SJSA1 (cell line): ENCODE measurements at places on chromosomes 1 and 21. TPM values are rescaled to one million over a fixed set of nuclear protein-coding genes. Genes with fewer than 3 reads are reported as not detected.

GRCh38 chr1:145918144-145918991 is at the start of gene PEX11B:
TSS of gene PEX11B (minus strand) at chr1:145918717. CDS start at chr1:145918688, 29 bp downstream.
- peak; percentile 90 for DNase-seq

DNA sequence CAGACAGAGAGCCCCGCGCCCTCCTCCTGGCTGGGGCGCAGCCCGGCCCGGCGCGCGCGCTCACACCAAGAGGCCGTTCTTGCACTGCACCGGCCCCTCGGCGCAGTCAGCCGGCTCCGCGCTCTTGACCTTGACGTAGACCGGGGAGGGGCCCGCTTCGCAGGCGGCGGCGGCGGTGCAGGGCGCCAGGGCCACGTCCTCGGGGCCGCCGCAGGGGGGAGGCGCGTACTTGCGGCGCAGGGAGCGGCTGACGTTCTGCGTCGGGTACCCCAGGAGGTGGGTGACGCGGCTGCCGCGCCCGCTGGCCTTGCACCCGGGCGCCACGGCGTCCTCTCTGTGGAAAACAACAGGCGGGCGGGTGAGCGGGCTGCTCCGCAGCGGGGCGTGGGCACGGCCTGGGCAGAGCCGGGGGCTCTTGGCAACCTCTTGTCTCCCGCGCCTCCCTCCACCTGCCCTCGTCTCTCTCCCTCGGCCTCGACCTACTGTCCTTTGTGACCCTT is 7.7 kb downstream of the VSIG8 start:
- peak; percentile 81 for DNase-seq

DNA sequence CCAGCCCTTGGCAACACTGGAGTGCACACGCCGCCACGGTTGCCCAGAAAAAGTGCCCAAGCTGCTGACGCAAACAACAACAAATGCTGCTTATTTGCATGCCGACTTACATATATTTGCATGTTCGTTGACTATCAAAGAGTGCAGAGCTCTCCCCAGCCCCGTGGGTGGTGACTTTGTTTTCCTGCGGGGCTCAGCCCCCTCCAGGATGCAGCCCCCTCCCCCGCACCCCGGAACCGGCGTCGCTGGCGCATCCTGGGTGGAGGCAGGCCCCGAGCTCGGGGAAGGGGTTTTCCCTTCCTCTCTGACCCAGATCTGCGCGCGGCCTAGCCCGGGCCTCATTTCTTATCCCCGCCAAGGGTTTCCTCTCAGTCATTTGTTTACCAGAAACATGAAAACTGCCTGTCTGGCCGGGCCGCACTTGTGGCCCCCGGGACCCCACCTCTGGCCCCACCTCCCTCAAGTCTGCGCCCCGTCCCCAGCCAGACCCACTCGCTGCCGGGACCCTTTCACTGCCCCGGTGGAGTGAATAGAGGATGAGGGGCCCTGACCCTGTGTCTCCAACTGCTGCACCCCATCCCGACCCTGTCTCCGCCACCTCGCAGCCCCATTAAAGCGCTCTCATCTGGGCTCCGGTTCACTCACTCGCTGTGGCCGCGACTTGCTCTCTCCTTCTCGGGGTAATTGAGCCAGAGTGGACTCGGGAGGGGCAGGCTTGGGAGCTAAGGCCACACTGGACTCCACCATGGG is 5.5 kb downstream of the TNFRSF25 start:
- no peak for DNase-seq

GRCh38 chr1:29541631-29542030 is 305.3 kb downstream of the PTPRU start:
- DNase-seq = no peak

DNA sequence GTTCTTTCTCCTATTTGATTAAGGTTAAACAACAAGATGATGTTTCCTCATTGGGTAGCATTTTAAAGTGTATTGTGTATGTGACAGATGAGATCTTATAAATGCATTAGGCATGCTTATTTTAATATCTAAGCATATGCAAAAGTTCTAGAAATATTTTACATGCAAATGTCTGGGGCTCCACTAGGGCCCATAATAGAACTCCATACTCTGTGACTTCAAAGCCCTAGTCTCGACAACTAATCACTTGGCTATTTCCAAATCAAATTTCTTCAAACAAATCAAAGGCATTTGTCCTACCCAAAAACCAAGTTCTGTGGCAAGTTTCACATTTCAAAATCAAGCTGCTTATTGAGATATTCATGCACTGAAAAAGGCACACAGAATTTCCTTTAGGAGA is 385.6 kb upstream of the ST6GALNAC5 start:
- DNase-seq = no peak

GRCh38 chr1:197429372-197429771 is 161.3 kb downstream of the CRB1 start:
- no peak for DNase-seq

- DNase-seq = no peak
These were observed 14.4 kb downstream of the MTF2 start for GRCh38 chr1:93093332-93094006.

GRCh38 chr1:169809370-169810095 is 14.8 kb upstream of the METTL18 start:
- peak; percentile 38 for DNase-seq

DNA sequence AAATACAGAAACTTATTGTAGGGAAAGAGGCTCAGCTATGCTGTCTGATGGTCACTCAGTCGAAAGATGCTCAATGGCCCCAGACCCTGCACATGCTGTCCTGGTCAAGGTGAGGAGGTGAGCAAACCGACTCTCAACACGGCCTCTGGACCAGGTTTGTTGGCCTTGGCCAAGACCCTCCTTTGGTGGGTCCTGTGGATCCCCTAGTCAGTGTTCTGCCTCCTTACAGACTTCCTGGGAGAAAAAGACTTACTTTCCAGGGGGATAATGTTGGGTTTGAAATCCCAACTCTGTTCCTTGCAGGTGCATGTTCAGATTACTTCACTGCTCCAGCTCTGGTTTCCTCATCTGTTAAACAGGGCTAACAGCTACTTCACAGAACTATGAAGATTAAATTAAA is 53.8 kb downstream of the FAM78B start:
- DNase-seq = no peak

DNA sequence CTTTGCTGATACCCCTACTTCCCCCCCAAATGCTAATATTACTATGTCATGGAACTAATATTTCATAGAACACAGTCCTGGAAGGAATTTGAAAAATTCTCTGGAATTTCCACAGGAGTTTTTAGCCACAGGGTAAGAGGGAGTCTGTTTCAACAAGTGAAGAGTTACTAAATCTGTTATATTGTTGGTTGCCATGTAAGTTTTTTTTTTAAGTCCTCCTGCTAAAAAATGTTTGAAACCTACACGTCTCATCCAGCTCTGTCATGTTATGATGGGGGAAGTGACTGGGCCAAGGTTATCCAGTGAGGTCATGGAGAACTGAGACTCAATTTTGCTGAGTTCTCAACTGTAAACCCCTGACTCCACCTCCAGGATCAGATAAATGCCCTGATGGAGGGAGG is 60.8 kb upstream of the USP24 start:
- DNase-seq = no peak

- no peak for DNase-seq
These were observed at the start of gene HCRTR1 for GRCh38 chr1:31617218-31617915. TSS of gene HCRTR1 (plus strand) at chr1:31617689. CDS start at chr1:31619193, 1,504 bp downstream.

DNA sequence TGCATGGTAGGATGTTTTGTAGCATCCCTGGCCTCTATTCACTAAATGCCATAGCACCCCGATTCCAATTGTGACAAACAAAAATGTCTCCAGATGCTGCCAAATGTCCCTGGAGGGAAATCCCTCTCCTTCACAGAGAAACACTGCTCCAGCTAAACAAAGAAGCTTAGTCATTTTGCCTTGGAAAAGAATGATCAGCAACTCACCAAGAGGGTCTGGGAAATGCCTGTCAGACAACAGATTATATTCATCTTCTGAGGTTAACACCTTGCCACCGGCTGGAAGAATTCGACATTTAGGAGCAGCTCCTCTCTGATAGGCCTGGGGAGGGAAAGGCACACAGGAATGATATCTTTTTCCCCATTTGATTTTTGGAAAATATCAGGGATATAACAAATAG is 84.4 kb downstream of the NIBAN1 start:
- DNase-seq = no peak

DNA sequence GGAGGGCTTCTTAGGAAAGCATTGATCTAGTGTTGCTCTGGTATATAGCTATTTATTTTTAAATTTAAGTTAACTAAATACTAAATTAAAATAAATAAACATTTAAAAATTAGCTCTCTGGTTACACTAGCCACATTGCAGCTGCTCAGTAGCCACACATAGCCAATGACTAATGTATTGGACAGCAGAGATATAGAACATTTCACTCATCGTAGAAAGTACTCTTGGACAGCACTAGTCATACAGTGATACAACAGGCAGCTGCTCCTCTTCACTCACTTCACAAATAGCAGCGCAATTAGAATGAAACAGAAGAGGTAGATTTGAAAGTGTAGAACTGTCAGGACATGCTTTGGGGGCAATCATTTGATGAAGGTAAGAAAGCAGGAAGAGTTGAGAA is 245.4 kb downstream of the PBX1 start:
- DNase-seq = no peak

DNA sequence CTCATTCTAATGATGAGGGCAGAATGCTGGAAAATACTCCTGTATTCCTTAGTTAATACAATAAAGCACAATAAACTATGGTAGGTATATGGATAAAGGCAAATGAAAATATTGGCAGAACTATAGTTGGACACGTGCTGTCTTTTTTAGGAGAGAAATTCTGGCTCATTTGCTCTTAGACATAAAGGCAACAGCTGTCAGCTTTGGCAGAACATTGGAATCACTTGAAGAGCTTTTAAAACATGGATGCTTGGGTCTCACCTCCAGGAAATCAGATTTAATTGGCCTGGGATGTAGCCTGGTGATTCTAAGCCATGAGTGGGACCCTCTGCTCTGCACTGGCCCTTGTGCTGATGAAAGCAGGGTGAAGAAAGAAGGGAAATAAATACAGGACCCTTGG is 9.9 kb downstream of the CRP start:
- DNase-seq = no peak

DNA sequence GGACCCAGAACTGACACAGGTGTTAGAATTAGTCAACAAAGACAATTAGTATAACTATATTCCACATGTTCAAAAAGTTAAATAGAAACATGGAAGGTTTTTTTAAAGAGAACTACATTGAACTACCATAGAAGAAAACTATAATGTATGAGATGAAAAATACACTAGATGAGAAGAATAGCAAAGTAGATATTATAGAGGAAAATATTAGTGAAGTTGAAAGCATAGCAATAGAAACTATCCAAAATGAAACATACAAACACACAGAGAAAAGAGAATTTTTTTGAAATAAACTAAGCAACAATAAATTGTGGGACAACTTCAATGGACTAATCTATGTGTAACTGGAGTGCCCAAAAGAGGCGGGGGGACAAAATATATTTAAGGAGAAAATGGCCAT is 8.0 kb upstream of the HEATR1 start:
- no peak for DNase-seq

DNA sequence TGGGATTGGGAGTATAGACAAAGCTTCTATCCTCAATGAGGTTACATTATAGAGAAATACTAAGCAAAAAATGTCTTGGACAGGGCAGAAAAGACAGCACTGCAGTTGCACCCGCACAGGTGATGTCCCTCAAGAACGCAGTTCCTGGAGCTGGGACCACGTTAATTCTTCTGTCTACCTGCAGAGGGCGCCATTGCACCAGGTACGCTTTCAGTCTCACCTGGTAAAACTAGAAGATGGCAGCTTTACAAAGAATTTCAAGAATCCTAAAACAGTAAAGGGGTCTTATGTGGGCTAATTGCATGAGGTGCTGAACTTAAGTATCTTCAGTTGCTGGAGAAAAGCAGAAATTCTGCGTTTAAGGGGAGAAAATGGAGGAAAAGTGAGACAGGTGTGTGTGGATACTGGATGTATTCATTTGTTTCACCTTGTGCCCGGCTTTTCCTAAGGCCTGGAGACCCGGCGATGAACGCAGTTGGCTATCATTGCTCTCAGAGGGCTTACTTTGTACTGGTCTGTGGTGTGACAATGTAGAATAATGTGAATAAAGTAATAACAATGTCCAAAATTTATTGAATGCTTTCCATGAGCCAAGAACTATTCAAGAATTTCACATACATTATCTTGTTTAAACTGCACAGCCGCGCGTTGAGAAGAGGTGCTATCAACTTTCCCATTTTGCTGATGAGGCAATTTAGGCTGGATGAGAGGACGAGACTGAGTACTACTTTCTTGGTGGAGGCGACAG is 276.3 kb upstream of the GREM2 start:
- no peak for DNase-seq

- DNase-seq = no peak
These were observed 9.6 kb downstream of the ZNF648 start for GRCh38 chr1:182051938-182052337.

- peak; percentile 84 for DNase-seq
These were observed 75.1 kb downstream of the CAMTA1 start for GRCh38 chr1:6860401-6860800.

DNA sequence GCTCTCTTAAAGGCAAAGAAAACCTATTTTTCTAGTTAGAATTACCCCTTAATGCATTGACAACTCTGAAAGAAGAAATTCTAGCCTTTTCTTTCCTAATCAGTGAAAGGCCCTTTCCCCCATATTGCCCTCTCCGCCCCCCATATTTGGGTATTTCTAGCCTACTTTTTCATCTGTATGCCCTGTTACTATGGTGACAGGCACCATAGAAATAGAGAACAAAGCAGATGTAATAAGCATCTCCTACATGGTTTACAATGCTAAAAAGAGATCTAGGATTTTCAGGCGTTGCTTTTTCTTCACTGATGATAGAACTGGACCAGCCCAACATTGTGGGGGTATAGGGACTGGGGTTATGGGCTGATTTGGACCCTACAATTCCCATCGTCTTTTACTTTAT is 14.5 kb downstream of the LRRC8B start:
- DNase-seq = no peak

Gene TFF2
- total RNA-seq = not detected in 2 replicates

Gene SLC45A1
- total RNA-seq = 0.44 and 2.5 TPM in 2 replicates

Gene GNG12
- 208 and 330 TPM in 2 replicates for total RNA-seq

Gene FCRL5
- not detected in 2 replicates for total RNA-seq

Gene F13B
- total RNA-seq = not detected in 2 replicates

Gene CHRNB2
- total RNA-seq = not detected in 2 replicates

Gene EXO1
- total RNA-seq = 42.9 and 48.3 TPM in 2 replicates

Gene SHISAL2A
- not detected in 2 replicates for total RNA-seq
